ENCODE measurements at places on chromosomes 16 and 17.

DNA sequence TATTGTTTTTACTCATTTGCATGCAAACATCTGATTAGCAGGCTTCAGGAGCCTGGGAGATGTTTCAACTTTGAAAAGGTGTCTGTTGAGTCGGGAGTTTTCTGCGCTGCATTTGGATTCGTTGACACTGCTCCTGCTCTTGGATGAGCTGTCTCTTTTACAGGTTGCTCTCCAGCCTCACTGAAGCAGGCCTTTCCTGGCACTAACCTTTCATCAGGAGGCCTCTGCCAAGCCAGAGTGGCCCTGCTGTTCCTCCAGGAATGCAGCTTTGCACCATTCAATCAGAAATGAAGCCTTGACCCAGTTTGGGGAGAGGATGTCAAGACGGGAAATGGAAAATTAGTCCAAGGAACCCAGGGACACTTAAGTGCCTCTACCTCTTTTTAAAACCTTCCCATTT is 330 bp upstream of the KRTAP29-1 start:
- DNase-seq: no peak

DNA sequence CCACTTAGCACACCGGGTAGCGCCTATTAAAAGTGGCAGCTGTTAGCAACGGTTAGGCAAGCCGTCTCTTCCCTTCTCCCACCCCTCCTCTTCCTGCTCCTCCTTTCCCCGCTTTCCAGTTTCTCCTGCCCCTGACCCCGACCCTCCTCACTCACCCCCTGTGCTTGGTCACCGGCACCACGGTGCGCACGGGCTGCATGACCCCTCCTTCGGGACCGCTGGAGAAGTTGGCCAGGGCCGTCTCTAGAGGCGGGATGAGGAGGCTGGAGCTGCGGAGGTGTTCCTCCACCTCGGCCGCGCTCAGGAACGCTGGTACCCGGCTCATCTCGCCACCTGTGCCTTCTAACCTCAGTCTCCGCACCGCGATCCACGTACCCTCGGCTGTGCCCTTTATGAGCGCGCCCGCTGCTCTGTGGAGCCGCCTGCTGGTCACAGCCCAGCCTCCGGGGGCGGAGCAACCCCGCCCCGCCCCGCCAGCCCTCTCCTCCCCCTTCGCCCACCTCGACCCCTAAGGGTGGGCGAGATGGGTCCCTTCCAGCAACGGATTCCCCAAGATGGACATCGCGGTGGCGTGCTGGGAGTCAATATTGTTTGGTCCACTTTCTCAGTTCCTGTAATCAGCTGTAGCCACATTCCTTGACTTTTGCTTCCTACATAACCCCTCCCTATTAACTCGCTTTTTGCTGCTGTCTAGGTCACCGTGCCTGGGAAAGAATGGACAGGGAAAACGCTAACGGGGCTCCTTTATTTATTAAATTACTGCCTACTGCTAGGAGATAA is at the start of gene CRYM:
Gene CRYM (minus strand): TSS at position 364 of the 780 bp plus-strand sequence. CDS start 39 bp downstream, at position 325.
- DNase-seq: no peak

GRCh38 chr16:85642762-85643358 is 29.7 kb downstream of the GSE1 start:
- no peak for DNase-seq

- DNase-seq: no peak
Observed at GRCh38 chr16:1466054-1466453, 8.8 kb downstream of the CLCN7 start.

- DNase-seq: no peak
Observed at GRCh38 chr17:40960144-40960543, 6.6 kb downstream of the KRT39 start.

DNA sequence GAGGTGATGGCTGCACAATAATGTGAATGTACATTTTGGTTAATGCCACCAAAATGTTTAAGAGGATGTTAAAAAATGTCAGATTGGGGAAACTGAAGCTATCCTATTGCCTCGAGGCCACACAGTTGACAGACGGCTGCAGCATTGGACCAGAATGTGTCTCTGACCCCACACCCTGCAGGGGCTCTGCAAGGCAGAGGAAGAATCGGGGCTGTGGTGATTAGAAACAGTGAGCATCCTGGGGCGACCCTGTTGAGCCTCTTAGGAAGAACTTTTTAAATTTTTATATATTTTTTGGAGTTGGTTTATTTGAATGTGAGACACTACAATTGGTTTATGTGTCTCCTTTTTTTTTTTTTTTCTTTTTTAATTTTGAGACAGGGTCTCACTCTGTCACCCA is 15.0 kb upstream of the ADORA2B start:
- DNase-seq: no peak

GRCh38 chr17:29844339-29845048 is 85.5 kb downstream of the SSH2 start:
- DNase-seq: no peak

DNA sequence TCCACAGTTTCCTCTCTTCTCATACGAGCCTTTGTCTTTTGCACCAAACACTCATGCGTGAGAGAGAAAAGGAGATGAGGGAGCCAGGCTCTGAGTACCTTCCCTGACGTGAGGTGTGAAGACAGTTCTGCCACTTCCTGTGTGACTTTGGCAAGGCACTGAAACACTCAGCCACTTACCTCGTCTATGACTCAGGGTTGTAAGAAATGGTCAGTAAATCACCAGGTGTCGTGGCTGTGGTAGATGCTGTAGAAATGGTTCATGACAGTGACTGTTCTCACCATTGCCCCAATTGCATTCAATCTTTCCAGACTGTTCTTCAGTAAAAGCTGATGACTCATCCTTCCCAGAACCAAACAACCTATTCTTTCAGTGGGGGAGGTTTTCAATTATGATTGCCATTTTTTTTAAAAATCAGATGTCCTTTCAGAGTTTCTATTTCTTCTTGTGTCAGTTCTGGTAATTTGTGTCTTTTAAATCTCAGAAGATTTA is 49.2 kb upstream of the CBFA2T3 start:
- DNase-seq: no peak

- DNase-seq: no peak
Observed at GRCh38 chr17:41444186-41444585, 3.4 kb upstream of the KRT38 start.

All from AG09319 (cell line).